Hindlimb muscle (tissue), 1 donor: ENCODE measurements at places on chromosomes 7 and 10.

- DNase-seq, result no peak
These were observed 304.5 kb upstream of the IMMP2L start for GRCh38 chr7:111866787-111867186.

GRCh38 chr7:81051811-81052413, 133.1 kb upstream of the SEMA3C start:
- DNase-seq, result no peak

DNA sequence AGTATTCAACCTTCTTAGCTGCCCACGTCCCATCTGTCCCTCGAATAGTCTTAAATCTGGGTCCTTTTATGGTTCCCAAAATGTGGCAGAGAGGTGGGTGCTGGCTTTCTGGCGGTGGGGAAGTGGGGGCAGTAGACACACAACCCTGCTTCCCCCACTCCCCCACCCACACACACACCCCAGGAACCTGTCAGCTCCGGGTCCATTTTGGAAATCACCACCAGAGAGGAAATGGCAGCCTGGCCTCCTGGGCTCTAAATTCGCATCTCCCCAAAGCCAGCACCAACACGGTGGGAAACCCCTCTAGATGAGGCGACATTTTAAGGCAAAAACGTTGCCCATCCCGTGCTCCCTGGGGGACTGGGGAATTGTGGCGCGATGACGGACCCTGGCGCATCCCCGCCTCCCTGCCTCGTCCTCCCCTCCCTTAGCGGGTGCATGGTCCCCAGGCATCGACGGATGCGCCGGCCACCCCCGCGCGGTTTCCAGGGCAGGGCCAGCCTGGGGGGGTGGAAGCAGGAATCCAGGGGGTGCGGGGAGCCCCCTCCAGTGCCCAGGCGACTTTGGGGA, 702 bp downstream of the TMEM130 start:
- no peak for DNase-seq

DNA sequence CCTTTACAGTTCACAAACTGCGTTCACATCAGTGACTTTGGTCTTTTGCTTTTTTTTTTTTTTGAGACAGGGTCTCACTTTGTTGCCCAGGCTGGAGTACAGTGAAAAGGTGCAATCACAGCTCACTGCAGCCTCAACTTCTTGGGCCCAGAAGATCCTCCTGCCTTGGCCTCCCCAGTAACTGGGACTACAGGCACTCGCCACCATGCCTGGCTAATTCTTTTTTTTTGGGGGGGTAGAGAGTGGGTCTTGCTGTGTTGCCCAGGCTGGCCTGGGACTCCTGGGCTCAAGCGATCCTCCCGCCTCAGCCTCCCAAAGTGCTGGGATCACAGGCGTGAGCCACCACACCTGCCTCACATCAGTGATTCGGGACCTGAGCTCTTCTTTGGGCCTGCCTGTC, 35.7 kb upstream of the UNCX start:
- no peak for DNase-seq

DNA sequence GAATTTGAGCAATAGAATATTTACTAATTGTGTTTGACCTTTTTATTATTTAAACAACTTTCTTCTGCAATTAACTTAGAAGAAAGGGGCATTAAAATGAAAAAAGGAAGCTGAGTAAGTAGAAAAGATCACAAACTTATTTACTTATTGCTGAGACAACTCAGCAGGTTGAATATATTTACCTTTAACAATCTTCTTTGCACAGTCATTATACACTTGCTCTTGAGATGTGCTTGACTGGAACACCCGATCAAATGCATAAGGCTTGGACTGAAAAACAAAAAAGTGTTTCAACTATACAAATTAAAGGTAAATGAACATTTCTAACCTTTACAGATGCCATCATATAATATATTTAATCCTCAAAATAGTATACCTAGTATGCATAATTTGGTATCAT, 7.9 kb downstream of the KIF5B start:
- no peak for DNase-seq

DNA sequence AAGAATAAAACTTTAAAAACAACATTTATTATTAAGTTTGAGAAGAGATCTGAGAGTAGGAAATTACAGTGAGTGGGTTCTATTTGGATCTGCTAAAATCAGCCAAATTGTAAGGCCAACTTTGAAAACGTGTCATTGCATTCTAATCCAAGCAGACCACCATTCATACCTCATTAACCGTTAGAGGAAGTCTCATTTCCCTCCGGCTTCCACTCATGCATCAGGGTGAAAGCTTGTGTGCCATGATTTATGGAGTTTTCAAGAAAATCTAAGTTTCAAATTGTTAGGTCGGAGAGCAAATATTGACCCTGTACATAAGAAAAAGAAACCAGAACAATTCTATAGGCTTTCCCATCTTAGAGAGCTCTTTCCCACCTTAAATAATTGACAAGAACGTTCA, 166.6 kb upstream of the NRG3 start:
- no peak for DNase-seq

DNA sequence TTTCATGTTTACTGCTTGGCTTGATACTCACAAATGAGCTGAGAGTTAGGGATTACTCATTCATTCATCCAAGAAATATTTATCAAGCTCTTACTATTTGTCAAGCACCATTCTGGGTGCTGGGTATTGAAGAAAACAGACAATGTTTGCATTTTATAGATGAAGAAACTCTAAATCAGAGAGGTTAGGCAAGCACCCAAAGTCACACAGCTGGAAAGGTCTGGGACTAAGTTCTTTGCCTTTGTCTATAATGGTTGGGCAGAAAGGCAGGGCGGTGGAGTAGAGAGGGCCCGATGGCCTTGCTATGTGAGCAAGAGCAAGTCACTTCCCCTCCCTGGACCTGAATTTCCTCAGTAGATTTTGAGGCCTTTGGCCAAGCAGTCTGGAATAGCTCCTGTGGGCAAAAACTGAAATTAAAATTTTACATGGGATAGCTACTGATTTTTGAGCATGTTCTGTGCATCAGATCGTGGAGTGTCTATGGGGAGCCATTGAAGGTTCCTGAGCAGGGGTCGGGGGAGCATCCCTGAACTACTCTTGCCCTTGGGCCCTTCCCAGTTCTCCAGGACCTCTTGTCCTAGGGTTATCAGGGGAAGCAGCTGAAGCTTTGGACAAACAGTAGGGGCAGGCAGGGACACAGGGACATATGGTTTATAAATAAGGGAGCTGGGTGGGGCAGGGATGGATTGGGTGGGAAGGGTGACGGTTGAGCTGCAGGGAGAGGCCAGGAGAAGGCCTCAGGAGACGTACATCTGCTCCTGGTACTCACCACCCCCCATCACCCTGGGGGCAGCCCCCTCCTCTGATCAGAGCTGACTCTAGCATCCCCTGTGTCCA, 23.3 kb downstream of the AQP1 start:
- DNase-seq, result no peak

DNA sequence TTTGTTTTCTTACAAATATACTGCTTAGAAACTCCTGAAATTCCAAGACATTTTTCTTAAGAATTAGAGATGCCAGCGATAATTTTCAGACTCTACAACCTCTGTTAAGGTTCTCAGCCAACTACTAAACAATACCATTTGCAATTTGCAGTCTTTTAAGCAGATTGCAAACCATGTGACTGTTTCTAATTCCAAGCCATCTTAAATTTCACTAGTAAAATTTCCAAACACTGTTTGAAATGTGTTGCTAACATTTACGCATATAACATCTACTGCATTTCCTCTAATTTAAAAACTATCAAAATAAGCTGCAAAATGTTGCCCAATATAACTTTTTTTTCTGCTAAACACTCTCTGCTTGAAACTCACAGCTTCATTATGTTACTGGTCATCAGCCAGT, 56.0 kb upstream of the MACROH2A2 start:
- no peak for DNase-seq

DNA sequence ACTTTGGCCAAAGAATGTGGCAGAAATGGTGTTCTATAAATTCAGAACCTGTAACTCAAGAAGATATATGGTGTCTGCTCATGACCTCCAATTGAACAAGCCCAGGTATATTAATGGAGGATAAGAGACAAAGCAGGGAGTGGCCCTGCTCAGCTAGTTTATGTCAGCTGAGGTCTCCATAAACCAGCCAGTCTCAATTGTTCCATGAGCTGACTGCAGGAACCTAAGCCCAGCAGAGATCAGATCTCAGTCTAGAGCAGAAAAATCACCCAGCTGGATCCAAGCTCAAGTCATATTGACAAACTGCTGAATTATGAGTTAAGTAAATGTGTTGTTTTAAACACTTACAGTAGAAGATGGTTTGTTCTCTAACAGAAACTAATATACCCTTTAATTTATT, 105.5 kb upstream of the SGCE start:
- no peak for DNase-seq

- no peak for DNase-seq
These were observed 60.9 kb downstream of the COBL start for GRCh38 chr7:51255536-51256208.

DNA sequence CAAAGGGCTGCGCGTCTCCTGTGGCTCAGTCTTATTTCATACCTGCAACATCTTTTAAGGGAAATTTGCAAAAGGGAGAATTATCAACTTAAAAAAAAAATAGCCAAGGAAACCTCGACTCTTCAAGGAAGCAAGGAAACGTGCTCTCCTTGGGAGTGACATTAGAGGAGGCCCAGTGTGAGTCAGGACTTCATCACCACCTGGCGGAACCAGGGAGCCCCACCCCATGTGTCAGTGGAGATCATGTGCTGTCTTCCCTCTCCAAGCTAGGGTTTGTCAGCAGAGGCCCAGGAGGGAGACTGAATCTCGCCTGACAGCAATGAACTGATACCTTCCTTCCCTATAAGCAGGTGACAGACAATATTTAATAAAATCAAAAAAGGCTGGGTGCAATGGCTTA, 28.9 kb downstream of the POR start:
- DNase-seq, result no peak

DNA sequence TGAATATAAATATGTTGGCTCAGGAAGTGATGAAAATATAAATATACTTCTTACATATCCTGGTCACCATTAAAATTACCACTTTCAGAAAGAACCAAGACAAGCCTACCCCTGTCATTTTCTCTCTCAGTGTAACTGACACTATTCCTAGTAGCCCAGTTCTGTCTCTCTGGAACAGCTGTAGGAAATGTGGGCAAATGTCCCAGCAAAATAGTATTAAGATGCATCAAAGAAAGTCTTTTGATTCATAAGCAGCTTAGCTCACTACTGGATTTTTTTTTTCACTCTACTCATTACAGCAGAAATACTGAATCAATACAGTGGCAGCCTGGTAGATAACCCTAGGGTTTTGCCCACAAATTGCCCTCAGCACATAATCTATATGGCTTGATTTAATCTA, 290.9 kb downstream of the DNAJB9 start:
- DNase-seq, result peak; percentile 51

- DNase-seq, result no peak
These were observed 9.6 kb downstream of the INPP5F start for GRCh38 chr10:119735451-119735850.

DNA sequence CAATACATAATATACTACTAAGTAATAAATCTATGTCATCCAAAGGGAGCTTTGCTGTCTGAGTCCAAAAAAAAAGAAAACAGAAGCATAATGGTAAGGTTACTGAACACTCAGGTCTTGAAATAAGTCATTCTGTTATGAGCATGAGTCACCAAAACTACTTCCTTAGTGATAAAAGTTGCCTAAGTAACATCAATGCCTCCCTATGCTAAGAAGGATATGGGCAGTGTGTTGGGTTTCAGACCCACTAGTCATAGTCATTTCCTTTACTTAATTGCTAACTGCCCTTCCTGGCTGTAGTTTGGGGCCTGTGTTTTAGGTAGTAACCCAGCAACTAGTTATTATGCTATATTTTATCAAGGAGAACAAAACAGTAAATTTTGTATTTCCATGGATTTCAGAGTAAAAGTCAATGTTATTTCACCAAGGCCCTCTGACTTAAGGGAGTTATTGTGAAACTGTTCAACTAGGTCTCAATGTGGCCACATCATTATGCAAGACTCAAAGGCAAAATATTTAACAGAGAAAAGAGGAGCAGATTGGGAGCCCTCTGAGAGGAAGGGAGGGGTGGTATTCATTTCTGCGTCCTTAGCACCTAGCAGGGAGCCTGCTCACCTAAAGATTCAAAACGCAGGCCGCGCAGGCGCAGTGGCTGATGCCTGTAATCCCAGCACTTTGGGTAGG, 11.7 kb upstream of the VIM start:
- no peak for DNase-seq

GRCh38 chr7:18565337-18565736, 69.8 kb downstream of the HDAC9 start:
- no peak for DNase-seq

DNA sequence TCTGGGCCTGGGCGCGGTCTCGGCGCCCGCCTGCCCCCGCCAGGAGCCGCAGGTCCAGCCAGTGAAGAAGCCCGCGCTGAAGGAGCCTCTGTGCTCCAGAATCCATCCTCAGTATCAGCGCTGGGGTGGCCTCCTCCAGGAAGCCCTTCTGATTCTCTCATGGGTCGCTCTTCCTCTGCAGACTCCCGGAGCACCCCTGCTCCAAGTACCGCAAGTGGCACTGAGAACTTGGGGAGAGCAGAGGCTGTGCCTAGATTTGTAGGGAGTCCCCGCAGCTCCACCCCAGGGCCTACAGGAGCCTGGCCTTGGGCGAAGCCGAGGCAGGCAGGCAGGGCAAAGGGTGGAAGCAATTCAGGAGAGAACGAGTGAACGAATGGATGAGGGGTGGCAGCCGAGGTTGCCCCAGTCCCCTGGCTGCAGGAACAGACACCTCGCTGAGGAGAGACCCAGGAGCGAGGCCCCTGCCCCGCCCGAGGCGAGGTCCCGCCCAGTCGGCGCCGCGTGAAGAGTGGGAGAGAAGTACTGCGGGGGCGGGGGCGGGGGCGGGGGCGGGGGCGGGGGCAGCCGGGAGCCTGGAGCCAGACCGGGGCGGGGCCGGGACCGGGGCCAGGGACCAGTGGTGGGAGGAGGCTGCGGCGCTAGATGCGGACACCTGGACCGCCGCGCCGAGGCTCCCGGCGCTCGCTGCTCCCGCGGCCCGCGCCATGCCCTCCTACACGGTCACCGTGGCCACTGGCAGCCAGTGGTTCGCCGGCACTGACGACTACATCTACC, at the start of gene ALOX5:
Gene ALOX5, plus strand, starts transcription at position 641 of the 774 bp plus-strand sequence. Its CDS starts 64 bp downstream, at position 705.
- peak; percentile 29 for DNase-seq

DNA sequence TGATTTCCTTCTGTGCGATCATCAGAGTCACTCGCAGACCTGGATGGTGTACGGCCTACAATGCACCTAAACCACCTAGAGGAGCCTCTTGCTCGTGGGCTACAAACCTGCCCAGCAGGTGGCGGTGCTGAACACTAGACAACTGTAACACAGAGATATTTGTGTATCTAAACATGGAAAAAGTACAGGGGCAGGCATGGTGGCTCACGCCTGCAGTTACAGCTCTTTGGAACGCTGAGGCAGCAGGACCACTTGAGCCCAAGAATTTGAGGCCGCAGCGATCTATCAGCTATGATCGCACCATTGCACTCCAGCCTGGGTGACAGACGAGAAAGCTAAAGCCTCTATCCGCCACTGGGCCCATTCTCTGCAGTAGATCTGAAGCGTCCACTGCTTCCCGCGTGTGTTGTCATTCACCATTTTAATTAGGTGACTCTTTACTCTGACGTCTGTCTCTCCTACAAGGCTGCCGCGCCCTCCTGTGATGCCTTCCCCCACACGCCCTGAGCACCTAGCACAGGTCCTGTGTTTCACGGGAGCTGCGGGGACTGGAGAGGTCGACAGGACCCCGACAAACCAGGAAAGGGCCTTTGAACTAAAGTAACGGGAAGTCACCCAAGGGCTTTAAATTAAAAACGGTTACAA, 774 bp downstream of the TUBGCP2 start:
- DNase-seq, result peak; percentile 43

- no peak for DNase-seq
These were observed 9.6 kb downstream of the GPRIN2 start for GRCh38 chr10:46546591-46547540.

- DNase-seq, result no peak
These were observed 180.6 kb downstream of the PHTF2 start for GRCh38 chr7:77979219-77979618.
